ENCODE measurements at places on chromosomes 1 and 21.

GRCh38 chr1:151443846-151444782, 15.2 kb downstream of the POGZ start:
- peak; percentile 45 for DNase-seq

- no peak for DNase-seq
Measured at GRCh38 chr1:18927082-18927653, 24.8 kb upstream of the ALDH4A1 start.

- no peak for DNase-seq
Measured at GRCh38 chr1:198333744-198334143, 176.9 kb downstream of the NEK7 start.

DNA sequence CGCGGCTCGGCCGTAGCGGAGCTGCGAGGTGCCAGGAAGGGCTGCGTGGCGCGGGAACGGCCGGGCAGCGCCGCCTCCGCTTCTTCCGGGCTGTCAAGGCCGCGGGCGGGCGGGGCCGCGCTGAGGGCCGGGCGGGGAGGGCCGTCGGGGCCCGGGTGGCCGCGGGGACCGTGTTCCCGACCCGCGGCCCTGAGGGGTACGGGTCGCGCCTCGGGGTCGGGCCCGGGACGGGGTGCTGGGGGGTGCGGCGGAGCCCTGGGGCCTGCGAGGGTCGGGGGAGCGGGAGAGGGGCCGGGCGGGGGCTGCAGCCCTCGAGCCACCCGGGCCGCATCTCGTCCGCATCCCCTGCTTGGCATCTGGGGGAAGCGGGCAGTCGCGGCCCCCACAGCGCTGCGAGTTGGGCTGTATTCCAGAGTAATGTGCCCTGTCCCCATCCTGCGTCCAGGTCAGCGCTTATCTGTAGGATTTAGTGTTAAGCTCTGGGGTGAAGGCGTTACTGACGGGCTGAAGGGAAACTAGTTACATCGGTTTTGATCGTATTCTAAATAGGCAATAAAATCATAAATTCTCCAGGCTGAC, 379 bp downstream of the RER1 start:
- DNase-seq, result no peak

DNA sequence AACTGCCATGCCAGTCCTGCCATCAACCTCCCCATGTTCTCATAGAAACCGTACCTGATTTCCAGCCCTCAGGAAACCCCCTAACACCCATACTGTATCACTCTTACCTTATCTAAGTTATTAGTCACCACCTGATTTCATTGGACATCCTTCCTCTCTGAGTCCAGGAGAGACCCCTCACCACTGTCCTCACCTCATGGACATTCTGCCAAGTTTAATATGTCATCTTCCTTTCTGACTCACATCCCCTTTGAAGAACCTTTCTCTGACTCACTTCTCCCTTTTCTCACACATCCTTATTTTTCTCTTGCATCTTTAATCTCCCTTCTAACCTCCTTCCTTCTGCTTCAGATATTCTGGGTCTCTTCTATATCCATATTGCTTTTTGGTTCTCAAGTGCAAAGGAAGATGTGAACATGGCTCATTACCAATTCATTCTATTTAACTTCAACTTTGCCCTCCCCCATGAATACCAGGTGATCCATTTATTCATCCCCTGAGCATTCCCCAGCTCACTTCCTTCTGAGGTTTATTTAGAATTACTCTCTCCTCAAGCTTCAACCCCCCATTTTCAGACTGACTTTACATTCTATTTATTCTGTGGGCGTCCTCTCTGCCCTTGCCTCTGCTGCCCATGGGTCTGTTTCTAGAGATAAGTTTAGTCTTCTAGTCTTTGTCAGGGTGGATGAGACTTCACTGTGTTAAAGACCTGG, 206.8 kb upstream of the ESRRG start:
- DNase-seq, result no peak

DNA sequence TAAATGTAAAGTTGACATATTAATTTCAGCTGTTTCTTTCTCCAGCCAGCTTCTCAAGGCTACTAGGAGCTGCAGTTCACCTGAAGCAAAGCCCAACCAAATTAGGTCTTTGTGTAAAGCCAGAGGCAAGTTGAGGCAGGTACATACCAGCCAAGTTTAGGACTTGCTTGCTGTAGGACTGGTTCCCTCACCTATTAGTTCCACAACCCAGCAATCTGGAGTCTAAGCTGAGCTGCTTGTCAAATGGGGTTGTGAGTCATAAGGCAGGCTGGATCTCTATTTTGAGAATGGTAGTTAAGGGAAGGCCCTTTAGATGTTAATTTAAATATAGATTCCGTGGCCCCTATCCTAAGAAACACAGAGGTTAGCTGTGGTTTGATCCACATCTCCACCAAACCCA, 7.6 kb upstream of the FLG2 start:
- no peak for DNase-seq

- DNase-seq, result peak; percentile 78
Measured at GRCh38 chr1:26677306-26678115, 18.3 kb upstream of the ARID1A start.

- no peak for DNase-seq
Measured at GRCh38 chr1:46181343-46182260, 5.3 kb upstream of the P3R3URF start.

DNA sequence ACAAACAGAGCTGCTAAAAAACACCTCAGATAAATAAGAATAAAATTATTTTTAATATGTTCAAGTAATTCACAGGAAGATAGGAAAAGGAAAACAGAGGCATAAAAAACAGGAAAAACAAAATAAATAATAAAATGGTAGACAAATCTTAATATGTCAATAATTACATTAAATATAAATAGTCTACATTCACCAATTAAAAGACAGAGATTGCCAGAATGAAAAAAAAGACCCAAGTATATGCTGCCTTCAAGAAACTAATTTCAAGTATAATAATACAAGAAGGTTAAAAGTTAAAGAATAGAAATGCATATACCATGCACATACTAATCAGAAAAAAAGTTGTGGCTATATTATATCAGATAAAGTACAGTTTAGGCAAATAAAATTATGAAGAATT, 1.9 kb downstream of the CYP2J2 start:
- DNase-seq, result no peak

- DNase-seq, result no peak
Measured at GRCh38 chr1:18556364-18556763, 74.3 kb upstream of the PAX7 start.

DNA sequence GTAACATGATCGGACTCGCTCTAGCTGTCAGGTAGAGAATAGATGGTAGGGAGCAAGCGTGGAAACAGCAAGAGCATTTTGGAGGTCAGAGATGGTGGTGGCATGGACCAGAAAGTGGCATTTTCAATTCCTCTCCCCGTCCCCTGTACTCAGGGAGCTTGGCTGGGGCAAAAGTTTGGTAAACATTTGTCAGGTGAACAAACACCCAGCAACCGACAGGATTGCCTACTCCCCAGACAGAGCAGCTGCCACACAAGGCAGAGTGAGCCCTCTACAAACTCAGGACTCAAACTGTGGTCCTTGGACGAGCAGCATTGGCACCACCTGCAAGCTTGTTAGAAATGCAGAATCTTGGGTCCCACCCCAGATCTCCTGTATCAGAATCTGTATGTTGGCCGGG, 14.3 kb downstream of the PTAFR start:
- no peak for DNase-seq

GRCh38 chr1:59079434-59080140, 217.3 kb upstream of the FGGY start:
- DNase-seq, result no peak

- DNase-seq, result no peak
Measured at GRCh38 chr21:26626187-26626586, 53.1 kb upstream of the CYYR1 start.

- DNase-seq, result no peak
Measured at GRCh38 chr1:240666568-240667198, 54.7 kb upstream of the GREM2 start.

GRCh38 chr1:41851589-41851988, 67.1 kb downstream of the HIVEP3 start:
- DNase-seq, result no peak

GRCh38 chr1:201515062-201515750, 8.3 kb upstream of the CSRP1 start:
- DNase-seq, result no peak

DNA sequence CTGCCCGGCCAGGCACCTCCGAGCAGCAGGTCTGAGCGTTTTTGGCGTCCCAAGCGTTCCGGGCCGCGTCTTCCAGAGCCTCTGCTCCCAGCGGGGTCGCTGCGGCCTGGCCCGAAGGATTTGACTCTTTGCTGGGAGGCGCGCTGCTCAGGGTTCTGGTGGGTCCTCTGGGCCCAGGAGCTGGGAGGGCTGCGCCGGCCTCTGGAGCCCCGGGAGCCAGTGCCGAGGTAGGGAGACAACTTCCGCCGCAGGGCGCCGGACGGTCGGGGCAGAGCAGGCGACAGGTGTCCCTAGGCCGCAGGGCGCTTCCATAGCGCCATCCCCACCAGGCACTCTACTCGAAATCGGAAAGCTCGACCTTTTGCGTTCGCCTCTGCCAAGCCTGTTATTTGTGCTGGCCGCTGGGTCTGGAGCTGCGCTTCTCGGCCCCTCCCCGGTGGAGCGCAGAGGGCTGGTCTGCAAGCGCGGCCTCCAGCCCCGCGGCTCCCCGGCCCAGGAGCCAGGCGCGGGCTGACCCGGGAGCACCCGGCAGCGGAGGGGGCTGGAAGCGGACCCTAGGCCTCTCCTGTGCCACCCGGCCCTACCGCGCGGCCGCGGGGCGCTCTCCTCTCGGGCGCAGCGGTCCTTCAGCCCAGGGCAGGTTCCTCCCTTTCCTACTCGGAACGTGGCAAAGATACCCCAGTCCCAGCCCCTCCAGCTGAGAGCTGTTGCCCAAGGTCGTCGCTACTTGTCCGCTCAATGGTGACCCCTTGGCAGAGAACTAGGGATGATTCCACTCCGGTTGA, 2.2 kb downstream of the SIM2 start:
- no peak for DNase-seq

- DNase-seq, result no peak
Measured at GRCh38 chr1:39689214-39689613, 2.0 kb downstream of the HPCAL4 start.

DNA sequence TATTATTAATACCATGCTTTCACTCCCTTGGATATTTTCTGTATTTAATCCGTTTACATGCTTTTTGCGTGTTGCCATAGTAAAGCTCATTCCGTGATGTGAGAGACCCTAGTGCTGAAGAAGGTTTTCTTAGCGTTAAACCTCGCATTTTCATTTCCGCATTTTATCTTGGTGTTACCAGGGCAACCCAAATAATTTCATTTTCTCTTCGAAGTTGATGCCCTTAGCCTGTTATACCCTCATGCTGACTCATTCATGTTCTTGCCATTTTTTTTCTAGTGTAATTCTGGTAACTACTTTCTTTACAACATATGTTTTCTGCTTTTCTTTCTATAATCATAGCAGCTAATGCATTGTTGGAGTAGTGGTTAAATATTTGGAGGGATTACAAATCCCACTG, 37.2 kb downstream of the LRRC8C start:
- no peak for DNase-seq

DNA sequence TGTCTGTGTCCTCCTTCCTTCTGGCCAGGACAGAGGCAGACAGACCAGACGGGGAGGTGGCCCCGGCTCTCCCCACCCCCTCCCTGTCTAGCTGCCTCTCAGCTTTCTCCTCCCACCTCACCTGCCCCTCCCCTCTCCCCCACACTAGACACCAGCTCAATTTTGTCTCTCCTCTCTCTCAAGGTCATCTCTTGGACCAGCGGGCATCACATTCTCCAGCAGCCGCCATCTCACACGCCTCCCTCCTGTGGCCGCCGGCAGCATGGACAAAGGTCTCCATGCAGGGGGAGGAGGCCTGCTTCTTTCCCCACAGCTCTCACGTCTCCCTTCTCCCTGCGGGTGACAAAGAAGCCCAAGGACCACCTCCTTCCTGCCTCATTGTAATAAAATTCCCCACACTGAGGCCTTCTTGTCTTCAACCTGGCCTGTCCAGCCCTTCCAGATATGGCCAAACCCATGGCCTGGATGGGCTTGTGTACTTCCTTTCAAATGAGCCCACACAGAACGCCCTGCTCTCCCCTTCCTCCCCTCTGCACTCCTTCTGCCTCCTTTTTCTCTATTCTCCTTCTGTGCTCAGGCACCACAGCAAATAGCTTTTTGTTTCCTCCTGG, 14.6 kb downstream of the OPTC start:
- DNase-seq, result no peak

DNA sequence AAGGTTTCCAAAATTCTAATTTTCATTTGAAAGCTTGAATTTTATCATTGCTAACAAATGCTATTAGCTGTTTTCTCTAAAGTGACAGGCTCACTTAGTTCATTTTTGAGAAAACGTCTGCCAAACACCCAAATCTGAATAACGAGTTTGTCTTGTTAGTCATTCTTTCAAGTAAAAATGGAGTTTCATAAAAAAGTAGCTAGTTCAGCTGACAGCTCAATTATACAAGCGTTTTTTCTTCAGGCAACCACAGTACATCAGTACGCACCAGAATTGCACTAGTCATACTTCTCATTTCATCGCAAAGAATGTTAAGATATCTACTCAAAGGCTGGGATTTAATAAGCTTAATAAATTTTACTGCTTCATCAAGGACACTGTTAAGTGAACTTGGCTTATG, 72.3 kb upstream of the SLFNL1 start:
- no peak for DNase-seq

DNA sequence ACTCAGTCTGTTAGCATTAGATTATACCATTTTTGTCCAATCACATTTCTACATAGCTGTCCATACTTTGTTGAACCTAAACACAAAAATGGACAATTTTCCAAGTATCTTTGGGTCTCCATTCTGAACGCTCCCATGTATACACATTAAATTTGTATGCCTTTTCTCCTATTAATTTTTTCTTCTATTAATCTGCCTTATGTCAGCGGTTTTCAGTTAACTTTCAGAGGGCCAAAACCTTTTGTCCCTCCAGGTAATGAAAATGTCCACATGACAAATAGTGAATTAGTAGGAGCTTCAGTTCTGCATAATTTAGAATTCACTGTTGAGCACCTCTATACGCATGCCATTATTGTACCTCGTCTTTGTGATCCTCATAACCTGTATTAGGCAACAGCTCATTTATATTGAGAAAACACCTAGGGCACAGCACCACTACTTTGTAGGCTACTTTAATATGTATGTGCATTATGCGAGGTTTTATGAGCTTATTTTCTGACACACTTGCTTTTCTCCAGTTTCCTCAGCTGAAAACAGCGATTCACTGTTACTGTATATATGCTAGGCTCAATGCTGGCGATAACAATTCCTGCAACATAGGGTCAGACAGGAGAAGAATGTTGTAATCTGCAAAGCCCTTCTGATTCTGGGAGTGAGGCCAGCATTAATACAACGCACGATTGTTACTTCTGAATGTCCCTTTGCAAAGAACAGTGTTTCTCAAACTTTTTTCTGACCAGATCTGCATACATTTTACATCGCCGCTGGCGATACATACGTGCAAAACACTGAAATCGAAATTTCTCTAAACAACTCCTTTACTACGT, 1.1 kb upstream of the ABCD3 start:
- peak; percentile 35 for DNase-seq

GRCh38 chr1:221165839-221166500, 286.7 kb downstream of the HLX start:
- DNase-seq, result no peak

DNA sequence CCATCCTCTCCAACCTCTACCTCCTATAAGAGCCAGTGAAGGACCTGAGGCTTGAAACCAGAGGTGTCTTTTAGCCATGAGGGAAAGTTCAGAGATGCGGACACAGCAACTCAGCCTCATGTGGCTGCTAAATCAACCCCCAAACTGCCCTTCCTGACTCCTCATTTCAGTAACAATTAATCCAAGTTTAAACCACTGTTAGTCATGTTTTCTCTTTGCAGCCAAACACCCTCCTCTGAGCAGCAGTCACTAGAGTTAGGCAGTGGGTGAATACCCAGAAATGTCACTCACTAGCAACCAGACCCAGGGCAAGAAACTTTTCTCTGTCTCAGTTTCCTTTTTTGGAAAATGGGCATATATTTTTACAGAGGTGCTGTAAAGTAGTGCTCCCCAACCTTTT, 71.2 kb downstream of the KCNJ15 start:
- DNase-seq, result no peak

- peak; percentile 92 for DNase-seq
Measured at GRCh38 chr1:100351095-100351887, 1.0 kb upstream of the CDC14A start.

Measured in right renal cortex interstitium (tissue), 3 donors.